Activated CD4-positive, alpha-beta T cell treated with anti-CD3 and anti-CD28 coated beads, Interleukin-2, amount 10 ng/mL, durations not matched to agents 24 days and 14 days (primary cell): ENCODE measurements at places on chromosomes 5 and 9. TPM values are rescaled to one million over a fixed set of nuclear protein-coding genes. Genes with fewer than 3 reads are reported as not detected.
A peak's percentile ranks its signal among the peaks of the same experiment; 100 is the strongest.

Gene GABRA1
- not detected in 2 replicates for total RNA-seq

Gene C5
- 1.3 and 1.5 TPM in 2 replicates for total RNA-seq

Gene SOHLH1
- total RNA-seq = not detected in 2 replicates

Gene ANKRD33B
- 21.0 and 21.7 TPM in 2 replicates for total RNA-seq

Gene CYLC2
- not detected in 2 replicates for total RNA-seq

Gene NUTM2G
- total RNA-seq = not detected in 2 replicates

Gene PCDHGA10
- 0.07 and 0.21 TPM in 2 replicates for total RNA-seq

Gene ADRA1B
- not detected in 2 replicates for total RNA-seq

DNA sequence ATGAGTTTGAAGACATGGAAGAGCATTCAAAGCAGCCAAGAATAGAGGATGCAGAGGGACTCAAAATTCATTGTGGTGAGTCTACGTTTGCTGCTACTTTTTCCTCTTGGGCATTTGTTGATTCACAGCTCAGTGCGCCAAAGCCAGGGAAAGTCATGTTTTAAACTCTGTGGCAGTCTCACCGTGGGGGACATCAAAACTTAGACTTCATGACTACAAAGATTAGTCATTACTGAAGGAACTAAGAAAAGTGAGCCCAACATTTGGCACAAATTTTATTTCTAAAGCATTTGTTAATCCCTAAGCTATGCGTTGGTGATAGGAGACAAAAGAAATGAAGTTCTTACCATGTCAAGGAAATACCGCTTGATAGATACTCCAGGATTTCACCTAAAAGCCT, 73.7 kb upstream of the MTAP start:
- DNase-seq = no peak

DNA sequence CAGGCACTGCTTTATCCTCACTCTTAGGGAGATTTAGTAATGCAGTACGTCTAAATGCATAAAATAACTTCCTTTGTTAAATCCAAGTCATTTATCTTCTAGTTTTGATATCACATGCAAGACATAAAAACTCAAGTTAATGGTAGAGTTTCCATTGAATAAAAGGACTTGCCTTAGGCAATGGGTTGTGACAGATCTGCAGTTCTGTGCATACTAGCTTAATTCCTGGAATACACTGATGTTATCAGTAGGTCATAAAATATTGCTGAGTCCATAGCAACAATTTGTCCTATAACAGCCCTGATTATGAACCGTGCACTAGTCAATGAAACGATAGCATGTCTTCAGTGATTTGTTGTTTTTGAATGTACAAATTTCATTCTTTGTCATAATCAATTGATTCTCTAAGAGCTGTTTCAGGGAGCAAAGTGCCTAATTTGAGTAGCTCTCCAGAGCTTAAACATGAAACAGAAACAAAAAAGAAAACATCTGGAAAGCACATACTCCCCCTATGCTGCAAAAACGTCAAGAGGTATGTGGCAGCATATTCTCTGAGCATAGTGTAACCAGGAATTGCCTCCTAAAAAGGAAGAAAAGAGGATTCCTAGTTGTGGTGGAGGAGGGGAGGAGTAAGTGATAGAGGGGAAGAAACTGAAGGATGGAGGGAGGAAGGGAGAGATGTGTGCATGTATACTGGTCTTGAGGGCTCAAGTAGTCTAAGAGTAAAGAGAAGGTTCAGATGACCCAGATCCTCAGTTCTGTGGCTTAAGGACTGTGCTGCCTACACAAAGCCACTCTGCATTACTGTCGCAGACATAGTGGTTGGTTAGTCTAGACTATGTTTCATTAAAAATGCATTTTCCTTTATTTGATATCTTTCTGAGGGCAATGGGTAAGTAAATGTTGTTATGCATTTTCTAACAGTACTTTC, 589.2 kb downstream of the PRR16 start:
- no peak for DNase-seq

- no peak for DNase-seq
Observed at GRCh38 chr5:67824852-67825251, 390.7 kb upstream of the PIK3R1 start.

GRCh38 chr9:7542126-7542525, 257.5 kb downstream of the DMAC1 start:
- no peak for DNase-seq

DNA sequence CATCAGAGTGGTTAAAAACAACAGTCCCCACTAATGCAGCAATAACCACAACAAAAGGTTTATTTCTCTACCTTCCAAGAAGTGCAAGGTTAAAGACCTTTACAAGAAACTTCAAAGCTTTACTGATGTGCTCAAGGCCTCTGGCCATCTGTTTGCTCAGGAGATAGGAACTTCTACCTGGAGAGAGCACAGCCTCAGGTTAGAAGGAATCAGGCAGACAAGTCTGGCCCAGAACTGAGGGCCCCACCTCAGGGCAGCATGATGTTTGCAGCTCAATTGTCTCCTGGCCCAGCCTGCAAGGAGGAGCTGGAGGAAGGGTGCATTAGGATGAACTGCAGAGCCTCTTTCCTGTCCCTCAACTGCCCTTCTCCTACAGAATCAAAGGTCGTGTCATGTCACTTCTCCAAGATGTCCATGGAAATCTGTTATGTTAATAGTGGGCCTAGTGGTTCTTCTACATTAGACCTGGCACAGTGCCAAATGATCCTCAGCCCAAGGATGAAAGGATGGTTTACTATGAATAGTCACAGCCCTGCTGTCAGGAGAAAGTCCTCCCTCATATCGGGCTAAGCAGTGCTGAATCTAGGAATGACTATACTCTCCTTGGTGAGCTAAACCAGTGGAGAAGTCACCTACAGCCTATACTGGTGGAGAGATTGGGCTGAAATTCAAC, 98.9 kb upstream of the NTRK2 start:
- peak; percentile 41 for DNase-seq

GRCh38 chr9:110048976-110049698, 158.8 kb downstream of the C9orf152 start:
- DNase-seq = peak; percentile 78

DNA sequence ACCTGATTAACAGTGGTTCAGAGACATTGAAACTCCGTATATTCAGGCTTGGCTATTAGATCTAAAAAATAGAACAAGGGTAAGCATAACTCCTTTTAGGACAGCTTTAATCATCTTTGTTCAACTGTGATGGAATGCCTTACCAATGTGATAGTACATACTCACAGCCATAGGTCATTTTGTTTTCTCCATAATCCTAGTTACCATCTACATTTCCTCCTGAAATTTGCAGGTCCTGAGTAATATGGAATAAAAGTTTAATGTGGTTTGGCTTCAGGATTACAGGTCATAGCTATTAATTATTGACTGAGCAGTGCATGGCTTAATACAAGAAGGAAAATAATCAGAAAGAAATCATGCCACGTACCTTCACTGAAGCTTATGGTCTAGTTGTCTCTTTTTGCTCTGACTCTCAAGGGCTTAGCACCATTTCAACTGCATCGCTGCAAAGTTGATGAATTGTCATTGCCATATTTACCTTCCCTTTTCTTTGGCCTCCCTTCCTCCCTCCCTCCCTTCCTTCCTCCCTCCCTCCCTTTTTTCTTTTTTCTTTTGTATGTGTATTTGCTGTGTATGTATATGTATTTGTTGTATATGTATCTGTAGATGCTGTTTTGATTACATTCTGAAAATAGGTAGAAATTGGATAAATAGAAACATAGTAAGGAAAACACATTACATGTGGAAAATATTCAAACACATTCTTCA, 250.9 kb upstream of the ZNF608 start:
- DNase-seq = no peak

DNA sequence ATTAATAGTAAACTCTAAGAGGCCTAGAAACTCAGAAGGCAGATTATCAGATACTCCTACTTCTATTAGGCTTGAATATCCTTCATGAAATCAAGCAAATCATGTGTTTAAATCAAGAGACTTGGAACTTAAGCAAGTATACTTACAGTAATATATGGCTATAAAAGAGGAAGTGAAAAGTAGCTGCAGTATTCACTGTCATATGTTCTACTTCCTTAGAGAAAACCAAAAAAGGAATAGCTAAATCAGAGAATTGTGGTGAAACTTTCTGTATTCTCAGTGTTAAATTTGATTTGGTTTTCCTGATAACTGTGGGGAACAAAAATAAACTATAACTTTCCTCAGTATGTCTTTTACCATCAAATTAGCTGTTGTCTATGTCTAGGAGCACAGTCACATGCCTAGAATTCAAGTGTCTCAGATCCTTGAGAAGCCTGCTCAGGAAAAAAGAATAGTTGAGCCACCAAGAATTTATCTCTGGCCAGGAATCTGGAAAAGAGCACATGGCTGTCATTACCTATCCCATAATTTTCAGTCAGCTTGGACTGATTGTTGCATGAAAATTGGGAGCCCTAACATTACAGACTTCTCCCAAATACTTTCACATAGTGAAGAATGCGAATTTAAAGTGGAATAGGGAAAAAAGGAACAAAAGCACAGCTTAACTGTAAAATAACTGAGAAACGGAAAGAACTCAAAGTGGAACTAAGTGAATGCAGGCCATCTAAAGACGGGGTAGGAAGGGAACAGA, 1.7 kb downstream of the FKBP15 start:
- no peak for DNase-seq

GRCh38 chr9:33619666-33620404, 95.8 kb downstream of the ANKRD18B start:
- no peak for DNase-seq

DNA sequence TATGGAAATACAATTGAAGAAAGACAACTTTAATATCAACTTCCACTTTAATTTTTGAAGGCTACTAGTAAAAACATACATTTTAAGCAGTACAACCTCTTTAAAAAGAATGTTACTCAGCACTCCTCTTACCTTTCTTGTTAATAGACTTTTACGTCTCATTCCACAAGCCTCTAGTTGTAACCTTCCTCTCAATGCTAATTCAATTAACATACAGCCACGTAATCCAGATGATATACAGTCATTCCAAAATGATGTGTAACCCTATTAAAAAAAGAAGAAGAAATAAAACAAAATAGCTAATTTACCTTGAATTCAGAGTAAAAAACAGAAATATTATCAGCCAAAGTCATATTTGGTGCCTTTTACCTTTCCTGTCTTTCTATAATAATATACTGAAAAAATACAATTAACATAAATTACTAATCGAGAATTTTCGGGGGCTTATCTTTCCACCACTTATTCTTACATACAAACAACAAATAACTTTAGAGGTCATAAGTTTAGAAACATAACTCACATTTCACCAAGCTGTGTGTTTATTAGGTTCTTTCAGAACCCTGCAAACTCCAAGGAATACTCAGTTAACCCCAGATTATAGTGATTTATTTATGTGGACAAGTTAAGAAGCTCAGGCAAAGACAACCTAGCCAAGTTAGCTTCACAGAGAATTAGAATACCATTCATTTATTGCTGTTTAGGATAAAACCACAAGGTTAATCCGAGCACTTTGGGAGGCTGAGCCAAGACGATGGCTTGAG, 30.3 kb downstream of the GOLPH3 start:
- no peak for DNase-seq

GRCh38 chr5:143800715-143801114, 11.2 kb upstream of the HMHB1 start:
- no peak for DNase-seq

DNA sequence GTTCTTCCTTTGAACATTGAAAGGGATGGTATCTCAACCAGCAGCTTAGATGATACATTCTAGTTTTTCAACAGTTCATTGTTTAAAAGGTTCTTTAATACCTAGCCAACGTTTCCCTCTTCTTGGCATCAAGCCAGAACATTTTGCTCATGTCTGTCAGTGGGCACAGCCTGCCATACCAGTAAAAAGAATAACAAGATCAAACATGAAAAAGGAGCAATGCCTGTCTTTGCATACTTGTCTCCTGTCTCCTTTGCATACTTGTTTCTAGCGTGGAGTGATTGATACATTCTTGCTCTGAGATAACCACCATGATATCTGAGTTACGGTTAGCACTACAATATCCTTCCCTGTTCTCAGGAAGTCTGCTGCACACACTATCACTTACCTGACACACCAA, 248.6 kb upstream of the DAPK1 start:
- no peak for DNase-seq

GRCh38 chr5:94094793-94095441, 353.5 kb upstream of the POU5F2 start:
- no peak for DNase-seq

- no peak for DNase-seq
Observed at GRCh38 chr5:90518661-90519060, 10.7 kb downstream of the LYSMD3 start.

GRCh38 chr5:91031402-91031752, 351.7 kb downstream of the ARRDC3 start:
- DNase-seq = no peak

- DNase-seq = no peak
Observed at GRCh38 chr9:126205845-126206498, 120.7 kb upstream of the MVB12B start.

DNA sequence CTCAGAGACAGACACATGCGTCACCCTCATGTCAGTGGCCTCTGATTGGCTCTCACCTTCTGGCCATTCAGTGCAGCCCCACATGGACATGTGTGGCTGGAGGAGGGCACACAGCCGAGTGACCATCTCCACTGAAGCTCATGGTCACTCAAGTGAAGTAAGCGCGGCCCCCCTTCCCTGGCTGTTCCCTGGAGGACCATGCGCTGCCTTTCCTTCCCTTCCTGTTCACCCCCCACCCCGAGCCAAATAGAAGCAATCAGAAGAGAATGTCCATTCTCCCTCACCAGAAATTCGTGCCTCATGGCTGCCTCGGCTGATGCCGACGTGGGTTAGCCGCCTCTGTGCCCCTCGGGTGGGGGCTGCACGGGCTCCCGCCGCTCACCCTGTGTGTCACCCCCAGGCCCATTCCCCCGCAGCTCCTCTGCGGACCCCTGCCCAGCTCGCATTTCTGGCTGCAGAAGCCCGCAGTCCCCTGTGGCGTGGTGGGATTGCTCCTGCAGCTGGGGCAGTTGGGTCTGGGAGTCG, 12.5 kb upstream of the COL5A1 start:
- no peak for DNase-seq

DNA sequence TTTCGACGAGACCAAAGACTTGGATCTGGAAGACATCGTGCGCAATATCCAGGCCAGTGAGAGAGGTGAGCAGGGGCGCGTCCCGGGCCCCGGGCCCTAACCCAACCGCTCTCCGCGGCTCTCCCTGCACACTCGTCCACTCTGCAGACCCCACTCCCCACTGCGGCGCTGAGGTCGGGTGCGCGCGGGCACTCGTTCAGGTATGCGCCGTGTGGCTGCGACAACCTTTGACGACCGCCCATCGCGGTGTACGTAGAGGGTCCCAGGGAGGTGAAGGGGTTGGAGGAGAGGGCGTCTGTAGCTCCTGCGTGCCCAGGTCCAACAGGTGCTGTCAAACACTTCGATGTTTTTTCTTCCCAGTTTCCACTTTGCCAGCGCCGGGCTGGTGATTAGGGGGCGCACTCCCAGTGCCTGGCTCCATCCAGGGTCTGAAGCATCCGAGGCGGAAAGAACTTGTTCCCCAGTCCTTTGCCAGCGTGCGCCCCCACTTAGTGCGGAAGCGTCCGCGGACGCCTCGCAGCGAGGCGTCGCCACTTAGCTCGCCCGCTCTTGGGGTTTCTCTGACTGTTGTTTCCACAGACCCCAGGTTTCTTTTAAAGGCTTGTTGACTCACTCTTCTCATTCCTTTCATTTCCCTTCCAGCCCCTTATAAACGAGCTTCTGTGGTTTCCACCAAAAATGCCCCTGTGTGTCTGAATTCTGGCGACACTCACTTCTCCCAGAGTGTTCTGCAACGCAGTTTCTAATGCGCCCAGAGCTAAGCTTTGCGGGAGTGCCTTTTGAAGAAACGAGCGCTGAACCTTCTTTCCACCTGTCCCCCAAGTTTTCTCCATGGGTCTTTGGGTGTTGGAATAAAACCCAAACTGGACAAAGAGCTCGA, 1.6 kb downstream of the NPR3 start:
- DNase-seq = peak; percentile 58

- no peak for DNase-seq
Observed at GRCh38 chr5:106418196-106418595, 1252.5 kb downstream of the EFNA5 start.
